ENCODE measurements at places on chromosomes 4 and X. TPM values are rescaled to one million over a fixed set of nuclear protein-coding genes. Genes with fewer than 3 reads are reported as not detected.

GRCh38 chr4:183255487-183255886 lies 64.6 kb downstream of the CLDN22 start:
- peaks cover 58% of the 10 kb centered on the region for H3K4me1 ChIP-seq
- no peaks in the 10 kb centered on the region for H3K27me3 ChIP-seq
- no peak overlapping the region for H3K27ac ChIP-seq
- no peak overlapping the region for H3K4me3 ChIP-seq
- no peaks in the 10 kb centered on the region for H3K36me3 ChIP-seq

DNA sequence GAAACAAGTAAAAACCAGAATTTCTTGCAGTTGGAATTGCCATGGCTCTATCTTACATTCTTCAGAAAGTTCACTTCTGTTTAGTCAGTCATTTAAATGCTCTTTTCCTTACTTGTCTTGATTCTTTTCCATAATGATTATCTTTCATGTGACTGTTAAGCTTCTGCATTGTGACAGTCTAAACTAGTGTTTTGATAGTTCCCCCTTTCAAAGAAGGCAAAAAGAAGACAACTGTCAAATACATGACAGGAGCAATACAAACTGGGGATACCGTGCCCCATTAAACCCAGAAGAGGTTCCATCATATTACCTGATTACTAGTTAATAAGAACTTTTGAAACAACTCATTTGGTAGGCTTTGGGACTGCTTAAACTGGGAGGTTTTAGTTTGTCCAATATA lies 476.2 kb downstream of the PCDH19 start:
- H3K27me3 ChIP-seq, result no peaks in the 10 kb centered on the region
- H3K4me3 ChIP-seq, result no peak overlapping the region
- H3K27ac ChIP-seq, result no peak overlapping the region
- H3K36me3 ChIP-seq, result no peaks in the 10 kb centered on the region
- no peaks in the 10 kb centered on the region for H3K4me1 ChIP-seq
- no peak for DNase-seq

SPARCL1 gene
- total RNA-seq, result 10.2 TPM

DNA sequence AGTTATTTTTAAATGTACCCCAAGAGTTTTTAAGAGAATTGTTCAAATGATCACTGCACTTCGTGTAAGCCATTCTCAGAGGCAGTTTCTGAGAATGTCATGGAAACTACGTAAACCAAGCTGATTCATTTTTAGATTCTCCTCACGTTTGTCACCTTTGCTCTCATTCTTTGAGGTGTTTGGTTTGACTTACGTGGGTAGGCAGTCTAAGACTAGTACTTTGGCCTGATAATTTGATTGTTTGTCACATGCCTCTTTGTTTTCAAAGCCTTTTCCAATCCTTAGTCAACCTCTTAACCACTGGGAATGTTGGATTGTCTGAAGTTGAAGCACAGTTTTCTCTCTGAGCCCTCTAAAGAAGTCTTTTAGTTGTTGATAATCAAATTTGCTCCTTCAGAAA lies 10.5 kb downstream of the SEPTIN11 start:
- no peak overlapping the region for H3K4me3 ChIP-seq
- no peak overlapping the region for H3K27ac ChIP-seq
- DNase-seq, result no peak
- H3K36me3 ChIP-seq, result no peaks in the 10 kb centered on the region

DNA sequence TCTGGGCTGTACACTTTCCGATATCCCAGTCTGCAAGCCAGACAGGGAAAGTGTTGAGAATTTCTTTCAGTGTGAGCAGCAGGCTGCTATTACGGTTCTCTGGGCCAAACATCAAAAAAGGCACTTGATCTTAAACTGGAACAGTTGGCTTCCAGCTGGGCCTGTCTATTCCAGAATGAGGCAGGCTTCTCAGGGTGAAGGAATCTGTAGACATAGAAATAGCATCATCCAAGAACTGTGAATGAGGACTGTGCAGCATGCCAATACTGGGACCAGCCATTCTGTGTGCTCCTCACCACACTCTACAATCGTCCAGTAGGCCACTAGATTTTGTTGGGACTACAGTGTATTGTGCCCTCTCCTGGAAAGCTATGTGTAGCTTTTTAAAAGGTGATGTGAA lies 31.1 kb downstream of the ART3 start:
- H3K36me3 ChIP-seq, result no peaks in the 10 kb centered on the region
- H3K4me1 ChIP-seq, result no peaks in the 10 kb centered on the region
- no peak for DNase-seq
- no peak overlapping the region for H3K4me3 ChIP-seq

CYTL1 gene
- not detected for total RNA-seq

- DNase-seq, result no peak
- no peak within 1 kb of the TSS for H3K4me3 ChIP-seq
- no peaks in the 10 kb centered on the region for H3K4me1 ChIP-seq
- no peaks in the 10 kb centered on the region for H3K36me3 ChIP-seq
- H3K27ac ChIP-seq, result no peak within 1 kb of the TSS
- H3K27me3 ChIP-seq, result no peaks in the 10 kb centered on the region
Observed at GRCh38 chrX:18707426-18708049, at the start of gene PPEF1. TSS of gene PPEF1 (plus strand) at chrX:18707645. CDS start at chrX:18707781, 136 bp downstream.

- no peak overlapping the region for H3K27ac ChIP-seq
- H3K4me3 ChIP-seq, result no peak overlapping the region
- H3K4me1 ChIP-seq, result no peaks in the 10 kb centered on the region
- no peak for DNase-seq
Observed at GRCh38 chr4:1419708-1420107, 13.5 kb upstream of the NKX1-1 start.

PCDH11X gene
- total RNA-seq, result not detected

GRCh38 chr4:81527115-81527514 lies 55.4 kb upstream of the RASGEF1B start:
- H3K36me3 ChIP-seq, result no peaks in the 10 kb centered on the region
- no peaks in the 10 kb centered on the region for H3K27me3 ChIP-seq
- H3K4me1 ChIP-seq, result no peaks in the 10 kb centered on the region
- DNase-seq, result no peak
- H3K27ac ChIP-seq, result no peak overlapping the region

DNA sequence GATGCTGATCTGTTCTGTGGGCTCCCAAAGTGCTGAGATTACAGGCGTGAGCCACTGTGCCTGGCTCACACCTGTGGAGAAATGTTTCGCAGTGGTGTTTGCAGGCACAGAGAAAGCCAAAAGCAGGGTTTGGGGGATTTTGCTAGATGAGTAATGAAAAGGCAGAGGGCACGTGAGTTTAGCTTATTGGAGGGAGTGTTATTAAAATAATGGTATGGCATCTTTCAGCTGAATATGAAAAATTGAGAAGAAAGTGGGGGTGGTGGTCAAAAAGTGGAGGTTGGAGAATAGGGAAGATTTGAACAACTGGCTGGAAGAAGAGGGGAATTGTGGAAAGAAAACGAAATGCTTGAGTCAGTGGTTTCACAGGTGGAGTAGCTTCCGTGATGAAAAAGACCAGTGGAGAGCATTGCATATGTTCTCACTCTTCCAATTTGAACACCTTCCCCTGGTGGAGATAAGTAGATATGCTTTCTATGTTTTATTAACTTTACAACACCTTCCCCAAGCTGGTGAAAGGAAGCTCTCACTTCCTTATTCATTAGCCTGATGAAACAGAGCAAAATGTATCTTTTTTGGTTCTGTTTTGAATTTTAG lies 1.1 kb upstream of the CHST7 start:
- no peak overlapping the region for H3K27ac ChIP-seq
- no peak for DNase-seq
- H3K36me3 ChIP-seq, result no peaks in the 10 kb centered on the region
- no peak overlapping the region for H3K4me3 ChIP-seq
- no peaks in the 10 kb centered on the region for H3K27me3 ChIP-seq

- peak overlapping the region; percentile 46 for H3K27ac ChIP-seq
- H3K27me3 ChIP-seq, result no peaks in the 10 kb centered on the region
- no peak overlapping the region for H3K4me3 ChIP-seq
- no peak for DNase-seq
- H3K4me1 ChIP-seq, result no peaks in the 10 kb centered on the region
- H3K36me3 ChIP-seq, result no peaks in the 10 kb centered on the region
Observed at GRCh38 chrX:65677954-65678469, 10.6 kb downstream of the MSN start.

DNA sequence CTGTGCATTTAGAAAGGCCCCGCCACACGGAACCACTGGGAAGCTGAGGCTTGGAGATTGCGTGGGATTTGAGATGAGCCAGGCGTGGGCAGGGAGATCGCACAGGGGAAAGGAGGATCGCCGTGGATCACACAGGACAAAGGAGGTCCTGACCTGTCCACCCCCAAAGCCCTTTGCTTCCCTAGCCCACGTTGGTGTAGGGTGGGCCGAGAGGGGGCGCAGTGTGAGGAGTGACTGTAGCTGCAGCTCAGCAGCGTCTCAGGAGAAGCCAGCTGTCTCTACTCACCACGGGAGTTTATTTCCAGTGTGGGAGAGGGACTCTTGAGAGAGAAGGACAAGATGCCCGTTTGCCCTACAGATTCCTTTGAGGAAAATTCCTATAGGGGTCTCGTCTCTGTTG lies 62.1 kb downstream of the TBL1X start:
- H3K4me1 ChIP-seq, result peaks cover 7% of the 10 kb centered on the region
- no peak overlapping the region for H3K27ac ChIP-seq
- DNase-seq, result no peak
- no peak overlapping the region for H3K4me3 ChIP-seq
- no peaks in the 10 kb centered on the region for H3K36me3 ChIP-seq

NR3C2 gene
- total RNA-seq, result 15.9 TPM

CYBB gene
- total RNA-seq, result 39.4 TPM

DNA sequence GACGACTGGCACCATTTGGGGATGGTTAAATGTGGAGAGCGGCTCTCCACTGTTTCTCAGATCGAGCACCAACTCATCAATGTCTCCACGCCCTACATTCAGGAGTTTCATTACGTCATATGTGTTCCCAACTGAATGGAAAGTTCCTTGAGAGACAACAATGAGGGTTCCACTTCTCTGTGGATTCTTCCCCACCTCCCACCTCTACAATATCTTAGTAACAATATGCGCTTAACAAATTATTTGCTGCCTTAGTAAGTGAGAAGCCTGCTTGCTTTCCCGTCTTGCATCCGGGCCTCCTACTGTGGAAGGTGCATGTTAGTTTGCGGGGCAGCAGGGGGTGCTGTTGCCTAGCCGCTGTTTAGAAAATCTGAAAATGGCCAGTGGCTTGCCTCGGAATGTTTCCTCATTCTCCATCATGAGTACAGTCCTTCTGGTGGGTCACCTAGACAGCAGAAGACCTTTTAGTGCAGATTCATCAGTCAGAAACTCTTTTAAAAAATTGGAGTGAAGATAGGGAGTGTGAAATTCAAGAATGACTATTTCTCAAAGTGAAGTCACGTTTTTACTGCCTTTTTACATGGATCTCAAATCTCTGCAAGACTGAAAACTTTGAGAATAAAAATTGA lies 55.7 kb downstream of the PHOX2B start:
- peaks cover 4% of the 10 kb centered on the region for H3K36me3 ChIP-seq
- no peak overlapping the region for H3K4me3 ChIP-seq
- DNase-seq, result no peak
- no peaks in the 10 kb centered on the region for H3K27me3 ChIP-seq
- no peak overlapping the region for H3K27ac ChIP-seq

GRCh38 chr4:28151314-28151713 lies 1290.7 kb downstream of the STIM2 start:
- no peaks in the 10 kb centered on the region for H3K4me1 ChIP-seq
- H3K27ac ChIP-seq, result no peak overlapping the region
- H3K27me3 ChIP-seq, result no peaks in the 10 kb centered on the region
- H3K4me3 ChIP-seq, result no peak overlapping the region
- no peaks in the 10 kb centered on the region for H3K36me3 ChIP-seq

DNA sequence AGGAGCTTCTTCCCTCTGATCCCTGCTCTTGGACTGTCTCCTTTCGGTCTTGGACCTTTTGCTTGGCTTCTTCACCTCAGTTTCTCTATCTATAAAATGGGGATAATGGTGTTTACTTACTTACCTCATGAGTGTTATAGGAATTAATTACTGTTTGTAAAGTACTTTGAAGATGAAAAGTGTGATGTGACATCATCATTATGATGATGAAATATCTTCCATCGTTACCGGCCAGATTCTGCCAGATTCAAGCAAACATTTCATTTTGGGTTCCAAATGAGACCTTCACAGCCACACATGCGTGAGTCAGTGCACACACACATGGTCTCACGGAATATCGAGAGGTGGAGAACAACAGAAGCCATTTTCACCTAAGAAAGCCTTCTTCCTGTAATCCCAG lies 220.1 kb upstream of the RPL34 start:
- no peak for DNase-seq
- H3K36me3 ChIP-seq, result no peaks in the 10 kb centered on the region
- H3K4me1 ChIP-seq, result no peaks in the 10 kb centered on the region
- H3K4me3 ChIP-seq, result no peak overlapping the region
- no peak overlapping the region for H3K27ac ChIP-seq

ARHGEF9 gene
- total RNA-seq, result 8.0 TPM

F8A2 gene
- not detected for total RNA-seq

DNA sequence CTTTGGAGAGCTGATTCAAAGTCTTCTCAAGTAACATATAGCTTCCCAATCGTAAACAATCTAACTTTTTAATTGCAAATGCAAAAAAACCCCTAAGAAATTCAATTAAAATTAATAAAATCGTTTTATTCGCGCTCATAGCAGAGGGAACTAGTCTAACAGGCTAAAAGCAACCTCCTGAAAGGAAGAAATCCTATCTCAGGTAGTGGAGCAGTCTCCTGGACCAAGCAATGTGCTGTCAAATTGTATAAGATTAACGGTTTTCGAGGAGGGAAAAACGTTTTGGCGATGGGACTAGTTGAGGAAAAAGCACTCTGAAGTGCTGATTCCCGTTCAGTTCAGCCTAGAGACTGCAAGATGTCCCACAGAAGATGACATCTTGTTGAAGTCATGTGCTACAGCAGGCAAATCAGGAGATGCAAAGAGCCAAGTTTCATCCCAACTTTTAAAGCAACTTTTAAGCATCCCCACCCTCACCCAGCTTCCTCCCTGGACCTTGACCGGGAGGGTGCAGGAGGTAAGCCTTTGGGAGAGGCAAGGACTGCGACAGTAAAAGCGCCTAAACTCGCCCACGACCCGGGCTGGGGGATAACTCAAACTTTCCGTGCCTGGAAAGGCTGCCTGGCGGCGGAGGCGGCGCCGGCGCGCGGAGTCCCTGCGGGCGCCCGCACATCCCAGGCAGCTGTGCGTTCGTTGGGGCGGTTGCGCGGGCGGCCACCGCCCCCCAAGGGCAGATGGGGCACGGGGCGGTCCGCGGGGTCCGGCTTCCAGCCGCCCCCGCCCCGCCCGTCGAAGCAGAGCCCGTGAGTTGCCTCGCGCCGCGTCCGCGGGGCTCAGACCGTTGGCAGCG lies 784 bp downstream of the MAP7D3 start:
- H3K27me3 ChIP-seq, result no peaks in the 10 kb centered on the region
- DNase-seq, result no peak
- peak overlapping the region; percentile 68 for H3K4me3 ChIP-seq
- H3K27ac ChIP-seq, result peak overlapping the region; percentile 42
- H3K4me1 ChIP-seq, result no peaks in the 10 kb centered on the region
- H3K36me3 ChIP-seq, result no peaks in the 10 kb centered on the region

ADRA2C gene
- 0.74 TPM for total RNA-seq
